Thymus (tissue), 14 donors: ENCODE measurements at places on chromosomes 7 and 10.

GRCh38 chr7:103937680-103938079, 51.8 kb downstream of the RELN start:
- H3K4me1 ChIP-seq: no peaks in the 10 kb centered on the region
- H3K36me3 ChIP-seq: no peaks in the 10 kb centered on the region
- no peaks in the 10 kb centered on the region for H3K27me3 ChIP-seq
- DNase-seq: no peak
- H3K27ac ChIP-seq: no peak overlapping the region
- no peak overlapping the region for H3K4me3 ChIP-seq

GRCh38 chr10:71795248-71795647, 21.9 kb upstream of the VSIR start:
- DNase-seq: peak; percentile 55
- H3K27me3 ChIP-seq: no peaks in the 10 kb centered on the region
- no peak overlapping the region for H3K27ac ChIP-seq
- H3K36me3 ChIP-seq: no peaks in the 10 kb centered on the region

DNA sequence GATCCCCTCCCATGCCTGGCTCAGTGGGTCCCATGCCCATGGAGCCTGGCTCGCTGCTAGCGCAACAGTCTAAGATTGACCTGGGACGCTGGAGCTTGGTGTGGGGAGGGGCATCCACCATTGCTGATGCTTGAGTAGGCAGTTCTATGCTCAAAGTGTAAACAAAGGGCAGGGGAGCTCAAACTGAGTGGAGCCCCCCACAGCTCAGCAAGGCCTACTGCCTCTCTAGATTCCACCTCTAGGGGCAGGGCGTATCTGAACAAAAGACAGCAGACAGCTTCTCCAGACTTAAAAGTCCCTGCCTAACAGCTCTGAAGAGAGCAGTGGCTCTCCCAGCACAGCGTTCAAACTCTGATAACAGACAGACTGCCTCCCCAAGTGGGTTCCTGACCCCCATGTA, 31.2 kb upstream of the FFAR4 start:
- no peaks in the 10 kb centered on the region for H3K27me3 ChIP-seq
- no peaks in the 10 kb centered on the region for H3K36me3 ChIP-seq
- no peaks in the 10 kb centered on the region for H3K4me1 ChIP-seq
- H3K4me3 ChIP-seq: no peak overlapping the region
- H3K27ac ChIP-seq: no peak overlapping the region

DNA sequence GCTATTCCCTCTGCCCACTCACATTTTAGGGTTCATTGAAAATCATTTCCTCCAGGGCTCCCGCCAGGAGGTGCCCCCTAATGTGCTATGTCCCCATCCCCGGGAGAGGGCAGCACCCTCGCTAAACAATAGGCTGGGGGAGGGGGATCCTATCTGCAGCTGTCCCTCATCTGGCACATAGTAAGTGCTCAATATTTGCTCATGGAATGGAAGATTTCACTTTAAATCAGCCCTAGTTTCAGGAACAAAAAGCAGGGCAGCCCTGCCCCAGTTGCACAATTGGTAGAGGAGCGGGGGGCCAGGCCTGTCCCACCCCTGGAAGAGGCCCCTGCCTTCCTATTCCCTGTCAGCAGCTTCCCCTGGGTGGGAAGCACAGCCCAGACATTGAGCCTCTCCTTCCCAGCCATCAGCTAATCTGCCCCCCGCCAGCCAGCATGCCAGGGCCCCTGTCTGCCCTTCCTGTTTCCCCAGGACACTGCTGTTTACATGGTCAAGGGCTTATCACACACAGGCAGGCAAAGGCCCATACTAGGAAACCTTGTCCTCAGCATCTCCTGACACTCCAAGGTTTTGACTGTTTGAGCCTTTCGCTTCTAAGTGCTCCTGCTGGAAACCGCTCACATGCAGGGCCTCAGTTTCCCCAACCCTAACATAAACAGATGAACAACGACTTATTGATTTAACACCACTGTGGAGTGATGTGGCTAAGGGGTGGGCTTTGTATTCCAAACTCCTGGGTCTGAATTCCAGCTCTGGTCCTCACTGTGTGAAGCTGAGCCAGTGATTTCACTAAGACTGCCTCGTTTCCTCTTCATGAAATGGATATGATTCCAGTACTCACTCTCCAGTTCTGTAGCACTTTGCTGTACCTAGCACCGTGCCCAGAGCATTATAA, 130.7 kb upstream of the ZMIZ1 start:
- no peaks in the 10 kb centered on the region for H3K36me3 ChIP-seq
- H3K4me1 ChIP-seq: no peaks in the 10 kb centered on the region
- no peak overlapping the region for H3K4me3 ChIP-seq
- H3K27ac ChIP-seq: no peak overlapping the region
- no peaks in the 10 kb centered on the region for H3K27me3 ChIP-seq

DNA sequence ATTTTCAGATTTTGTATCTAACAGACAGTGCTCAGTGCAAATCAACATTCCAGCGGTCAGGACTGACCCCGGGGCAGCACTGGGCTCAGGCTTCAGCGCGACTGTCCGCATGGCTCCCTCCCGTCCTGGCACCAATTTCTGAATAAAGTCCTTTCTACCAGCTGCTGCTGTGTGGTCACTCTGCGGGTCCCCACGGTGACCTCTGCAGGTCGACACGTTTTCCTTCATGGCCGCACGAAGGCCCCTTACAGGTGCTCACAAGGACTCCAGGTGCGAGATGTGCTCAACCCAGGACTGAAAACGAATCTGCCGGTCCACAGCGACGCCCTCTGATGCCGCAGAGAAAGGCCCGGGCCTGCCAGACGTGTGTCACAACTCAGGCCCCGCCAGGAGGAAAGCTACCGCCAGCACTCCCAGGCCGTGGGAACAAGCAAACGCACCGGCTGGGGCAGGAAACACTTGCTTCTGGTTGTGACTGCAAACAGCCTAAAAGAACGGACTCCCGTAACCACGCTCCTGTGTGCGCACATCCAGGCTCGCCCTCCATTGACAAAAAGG, 3.7 kb upstream of the UTF1 start:
- no peak overlapping the region for H3K4me3 ChIP-seq
- H3K27ac ChIP-seq: no peak overlapping the region
- H3K27me3 ChIP-seq: peaks cover 56% of the 10 kb centered on the region
- no peaks in the 10 kb centered on the region for H3K36me3 ChIP-seq
- DNase-seq: no peak

DNA sequence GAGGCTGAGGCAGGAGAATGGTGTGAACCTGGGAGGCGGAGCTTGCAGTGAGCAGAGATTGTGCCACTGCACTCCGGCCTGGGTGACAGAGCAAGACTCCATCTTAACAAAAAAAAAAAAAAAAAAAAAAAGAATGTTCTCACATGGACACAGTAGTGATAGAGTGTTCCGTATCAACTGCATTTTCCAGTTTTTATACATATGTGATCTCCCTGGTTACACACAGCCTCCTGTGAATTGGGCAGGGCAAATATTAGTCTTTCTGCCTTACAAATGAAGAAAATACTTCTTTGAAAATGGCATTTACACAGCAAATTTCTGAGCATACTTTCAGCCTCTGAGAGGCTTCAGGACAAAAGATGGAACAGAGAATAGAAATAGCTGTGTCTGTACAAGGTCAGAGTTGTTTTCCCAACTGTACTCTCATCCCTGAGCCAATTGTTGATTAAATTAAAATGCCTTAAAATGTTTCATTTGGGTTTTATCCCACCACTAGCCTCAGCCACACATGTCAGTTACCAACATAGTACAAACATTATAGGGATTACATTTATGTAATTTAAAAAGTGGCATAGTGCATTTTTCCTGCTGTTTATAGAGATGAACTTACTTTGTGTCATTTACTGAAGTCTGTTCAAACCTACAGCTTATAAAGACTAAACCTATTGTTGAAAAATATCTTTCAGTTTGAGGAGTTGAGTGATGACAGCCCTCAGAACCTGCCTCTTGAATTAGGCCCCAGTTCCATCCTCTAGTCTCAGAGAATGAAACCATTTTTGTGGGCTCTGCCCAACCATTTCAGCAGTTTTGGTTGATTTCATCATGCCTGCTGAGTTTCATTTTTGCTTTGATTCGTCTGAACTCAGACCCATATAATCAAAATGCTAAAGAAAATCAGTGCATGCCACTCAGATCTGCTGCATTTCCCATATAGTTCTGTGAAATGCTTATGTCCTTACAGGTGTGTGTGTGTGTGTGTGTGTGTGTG, 609.4 kb upstream of the C7orf33 start:
- H3K27ac ChIP-seq: no peak overlapping the region
- H3K27me3 ChIP-seq: no peaks in the 10 kb centered on the region
- no peaks in the 10 kb centered on the region for H3K4me1 ChIP-seq
- DNase-seq: no peak
- H3K36me3 ChIP-seq: no peaks in the 10 kb centered on the region

DNA sequence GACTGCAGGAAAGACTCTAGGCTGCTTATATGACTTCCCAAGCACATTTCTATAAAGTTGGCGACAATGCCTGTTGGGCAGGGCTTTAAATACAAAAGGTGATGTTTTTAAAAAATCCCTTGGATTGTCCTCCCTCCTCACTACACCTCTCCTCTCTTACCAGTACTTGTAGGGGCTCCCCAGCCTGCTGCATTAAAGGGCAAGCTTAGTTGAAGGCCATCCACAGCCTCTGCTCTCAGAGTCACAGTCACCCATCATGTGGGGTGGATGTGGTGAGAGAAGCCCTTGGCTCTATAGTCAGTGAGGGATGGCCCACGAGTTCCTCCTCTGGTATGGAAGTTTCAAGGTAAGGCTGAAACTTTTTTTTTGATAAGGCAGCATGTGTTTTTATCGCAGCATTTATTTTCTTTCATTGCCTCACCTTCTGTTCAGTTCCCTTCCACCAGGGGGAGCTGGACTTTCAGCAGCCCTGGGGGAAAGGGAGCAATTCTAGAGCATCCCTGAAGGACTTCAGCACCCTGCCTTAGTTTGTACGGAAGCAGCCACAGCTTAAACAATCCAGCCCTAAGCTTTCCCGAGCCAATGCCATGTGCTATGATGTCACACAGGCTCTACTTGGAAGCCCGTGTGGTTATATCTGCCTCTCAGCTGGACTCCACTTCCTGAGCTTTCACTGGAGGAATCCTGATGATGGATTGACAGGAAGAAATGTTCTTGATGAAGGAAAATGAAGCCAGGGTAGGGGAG, 131.9 kb downstream of the CALCR start:
- H3K4me3 ChIP-seq: no peak overlapping the region
- peak; percentile 14 for DNase-seq
- no peaks in the 10 kb centered on the region for H3K27me3 ChIP-seq
- no peaks in the 10 kb centered on the region for H3K4me1 ChIP-seq

GRCh38 chr7:44145479-44145968, 4.4 kb upstream of the MYL7 start:
- H3K4me1 ChIP-seq: peaks cover 24% of the 10 kb centered on the region
- H3K27ac ChIP-seq: no peak overlapping the region
- no peaks in the 10 kb centered on the region for H3K36me3 ChIP-seq
- H3K27me3 ChIP-seq: peaks cover 57% of the 10 kb centered on the region

- DNase-seq: no peak
- H3K27me3 ChIP-seq: no peaks in the 10 kb centered on the region
- no peaks in the 10 kb centered on the region for H3K4me1 ChIP-seq
- no peaks in the 10 kb centered on the region for H3K36me3 ChIP-seq
Observed at GRCh38 chr7:114939484-114940097, 17.7 kb downstream of the MDFIC start.
